ENCODE measurements at places on chromosomes 3 and 15.
A peak's percentile ranks its signal among the peaks of the same experiment; 100 is the strongest.

- peak; percentile 56 for DNase-seq
These were observed 5.4 kb downstream of the SEMA3F start for GRCh38 chr3:50160561-50160983.

DNA sequence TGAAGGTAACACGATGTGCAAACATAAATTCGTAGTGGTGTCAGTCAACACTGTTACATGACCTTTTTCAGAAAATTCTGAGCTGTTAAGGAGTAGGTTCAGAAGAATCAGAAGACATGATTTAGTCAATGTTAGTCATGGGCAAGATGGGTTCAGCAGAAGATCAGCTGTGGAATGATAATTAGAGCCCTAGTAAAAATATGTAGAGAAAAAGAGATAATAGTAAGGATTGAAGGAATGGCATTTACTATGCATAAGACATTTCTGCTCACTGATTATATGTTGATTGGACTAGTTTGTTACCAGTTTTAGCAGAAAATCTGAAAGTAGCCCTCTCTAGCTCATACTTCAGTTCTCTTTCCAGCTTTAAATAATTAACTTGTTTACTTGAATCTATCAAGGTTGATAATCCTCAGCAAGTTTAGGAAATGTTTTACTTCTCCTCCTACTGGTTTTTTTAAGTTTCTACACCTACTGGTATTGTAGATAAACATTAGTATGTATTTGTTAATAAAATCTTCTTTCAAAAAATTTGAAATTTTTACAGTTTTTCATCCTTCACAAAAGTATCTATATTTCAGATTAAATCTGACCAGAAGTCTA lies 98.6 kb downstream of the ALCAM start:
- no peak for DNase-seq

DNA sequence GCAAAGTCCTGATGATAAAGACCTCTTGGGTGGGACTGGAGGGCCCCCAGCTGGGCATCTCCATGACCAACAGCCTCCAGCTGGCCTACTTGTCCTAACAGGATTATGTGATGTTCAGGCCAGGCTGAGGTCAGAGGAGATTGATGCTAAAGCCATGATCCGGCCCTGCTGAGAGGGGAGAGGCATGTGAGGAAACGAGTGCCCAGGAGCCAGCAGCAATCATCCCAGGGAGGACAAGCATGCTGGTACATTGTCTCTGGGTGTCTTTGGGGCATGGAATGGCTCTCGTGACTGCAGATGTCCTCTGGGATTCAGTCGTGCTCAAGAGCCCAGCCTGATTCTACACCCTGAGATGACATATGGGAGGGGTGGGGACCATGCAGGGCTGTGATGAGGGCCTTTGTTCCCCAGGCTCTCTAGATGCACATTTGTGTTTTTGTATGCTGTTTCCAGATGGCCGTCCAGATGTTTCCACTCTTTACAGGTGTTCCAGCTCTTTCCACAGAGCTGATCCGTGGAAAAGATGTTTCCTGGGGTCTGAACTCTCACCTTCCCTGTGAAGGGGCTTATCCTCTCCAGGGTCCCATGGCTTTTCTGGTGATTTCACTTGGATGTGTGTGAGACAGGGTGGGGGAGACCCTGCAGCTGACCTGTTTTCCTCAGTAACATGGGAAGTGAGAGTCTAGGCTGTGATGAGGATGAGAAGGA lies 20.2 kb downstream of the SLC24A1 start:
- no peak for DNase-seq

- DNase-seq, result no peak
These were observed 212.4 kb downstream of the TLE3 start for GRCh38 chr15:69885173-69885955.

GRCh38 chr15:72196409-72197040 lies 1.1 kb downstream of the GRAMD2A start:
- DNase-seq, result no peak

DNA sequence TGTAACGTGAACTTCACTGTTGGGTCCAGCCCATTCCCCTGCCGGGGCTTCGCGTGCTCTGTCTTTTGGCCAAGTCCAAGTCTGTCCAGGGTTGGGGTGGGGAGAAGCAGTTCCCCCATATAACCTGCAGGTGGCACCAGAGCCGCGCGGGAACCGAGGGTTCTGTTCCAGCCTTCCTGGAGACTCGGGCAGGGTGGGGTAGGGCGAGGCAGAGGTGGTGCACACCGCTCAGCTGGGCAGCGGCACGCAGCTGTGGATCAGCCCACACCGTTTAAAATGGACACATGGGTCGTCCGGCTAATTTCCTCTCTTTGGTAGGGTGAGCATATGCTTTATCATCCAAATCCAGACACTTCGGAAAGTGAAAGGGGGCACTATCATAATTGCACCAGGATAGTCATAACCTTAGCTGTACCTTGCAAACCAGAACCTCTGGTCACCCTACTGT lies 118.1 kb downstream of the TBC1D2B start:
- DNase-seq, result peak; percentile 92

GRCh38 chr3:143276592-143276991 lies 157.0 kb downstream of the CHST2 start:
- no peak for DNase-seq

- DNase-seq, result no peak
These were observed 871.5 kb downstream of the DIPK2A start for GRCh38 chr3:144843099-144843498.

GRCh38 chr3:69204315-69204957 lies 82.0 kb upstream of the LMOD3 start:
- no peak for DNase-seq

GRCh38 chr3:184788751-184789150 lies 23.2 kb upstream of the VPS8 start:
- no peak for DNase-seq

- DNase-seq, result no peak
These were observed 96.0 kb downstream of the SUCLG2 start for GRCh38 chr3:67558426-67558825.

DNA sequence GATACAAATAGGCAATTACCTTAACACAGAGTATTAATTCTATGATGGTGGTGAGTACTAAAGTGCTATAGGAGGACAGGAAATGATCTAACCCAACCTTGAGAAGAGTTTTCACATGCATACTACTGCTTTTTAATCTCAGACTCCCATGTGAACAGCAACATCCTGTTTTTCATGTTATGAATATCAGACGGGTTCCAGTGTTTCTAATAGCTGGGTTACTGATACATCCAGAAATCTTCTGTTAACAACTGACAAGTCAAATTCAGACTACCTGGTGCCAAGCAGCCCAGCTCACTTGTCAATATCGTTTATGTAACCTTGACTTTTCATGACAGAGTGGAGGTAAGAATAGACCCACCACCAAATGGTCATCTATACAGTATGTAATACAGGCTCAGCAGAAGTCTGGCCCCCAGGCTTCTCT lies 220.2 kb upstream of the COL8A1 start:
- no peak for DNase-seq

GRCh38 chr15:20106026-20106425 lies 435.6 kb downstream of the GOLGA6L6 start:
- DNase-seq, result peak; percentile 22

GRCh38 chr15:38622908-38623307 lies 58.3 kb upstream of the RASGRP1 start:
- DNase-seq, result no peak

DNA sequence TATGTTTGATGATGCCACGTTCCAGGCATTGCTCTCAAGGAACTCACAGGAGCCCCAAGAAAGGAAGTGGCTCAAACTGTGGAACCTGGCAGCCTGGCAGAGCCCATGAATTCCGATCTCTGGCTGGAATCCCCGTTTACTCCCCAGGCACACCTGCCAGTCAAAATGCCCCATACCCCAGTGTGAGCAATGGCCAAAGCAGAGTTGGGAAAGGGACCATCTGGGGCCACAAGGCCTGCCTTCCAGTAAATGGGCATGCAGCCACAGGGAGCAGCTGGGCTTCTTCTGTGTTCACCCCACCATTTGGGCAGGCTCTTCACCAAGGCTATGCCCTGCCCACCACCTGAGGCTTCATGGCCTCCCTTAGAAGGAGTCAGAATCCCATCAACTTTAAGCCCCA lies 257.0 kb upstream of the GOLGA6L4 start:
- DNase-seq, result no peak

DNA sequence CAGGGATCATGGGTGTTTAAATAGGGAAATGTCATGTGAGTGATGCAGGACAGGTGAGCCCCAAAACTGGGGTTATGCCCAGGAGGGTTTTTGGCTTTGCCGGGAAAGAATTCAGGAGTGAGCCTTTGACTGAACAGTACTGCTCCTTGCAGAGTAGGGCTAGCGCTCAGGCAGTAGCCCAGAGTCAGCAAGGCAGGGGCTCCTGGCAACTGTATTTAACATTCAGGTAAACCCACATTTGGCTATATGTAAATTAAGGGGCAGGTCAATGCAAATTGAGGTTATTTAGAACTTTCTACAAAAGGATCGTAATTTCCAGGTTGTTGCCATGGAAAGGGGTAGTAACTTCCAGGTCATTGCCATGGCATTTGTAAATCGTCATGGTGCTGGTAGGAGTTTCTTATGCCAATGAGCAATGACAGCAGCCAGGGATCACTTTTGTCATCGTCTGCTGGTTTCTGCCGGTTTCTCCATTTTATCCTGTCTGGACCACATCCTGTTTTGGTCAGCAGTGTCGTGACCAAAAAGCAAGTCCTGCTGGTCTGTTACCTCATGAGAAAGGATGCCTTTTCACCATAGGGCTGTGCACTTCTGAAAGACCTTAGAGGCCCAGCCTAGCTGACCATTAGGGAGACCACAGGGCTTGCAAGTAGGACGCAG lies 24.3 kb downstream of the MTHFS start:
- no peak for DNase-seq

GRCh38 chr3:143328451-143328850 lies 208.9 kb downstream of the CHST2 start:
- no peak for DNase-seq

- no peak for DNase-seq
These were observed 102.9 kb upstream of the ABHD17C start for GRCh38 chr15:80591938-80592825.

DNA sequence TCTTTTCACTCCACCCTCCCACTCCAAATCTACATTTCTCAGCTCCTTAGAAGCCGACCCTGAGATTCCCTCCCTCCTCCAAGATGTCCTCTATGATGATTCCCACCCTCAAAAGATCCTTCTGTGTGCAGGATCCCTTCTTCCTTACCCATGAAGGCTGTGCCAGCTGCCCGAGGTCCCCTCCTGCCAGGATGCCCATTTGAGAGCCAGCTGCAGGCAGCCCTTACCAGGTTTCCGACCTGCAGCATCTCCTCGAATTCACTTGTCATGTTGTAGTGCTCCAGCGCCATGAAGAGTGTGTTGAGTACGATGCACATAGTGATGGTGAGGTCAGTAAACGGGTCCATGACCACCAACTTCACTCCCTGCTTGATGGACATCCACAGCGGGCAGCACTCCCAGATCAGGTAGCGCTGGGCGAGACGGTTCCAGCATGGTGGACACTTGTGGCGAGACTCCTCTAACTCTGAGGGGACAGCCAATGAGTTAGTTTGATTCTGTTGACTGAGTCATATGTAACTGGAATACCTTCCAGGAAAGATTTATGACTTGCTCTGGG lies 51.9 kb downstream of the SCN5A start:
- no peak for DNase-seq

DNA sequence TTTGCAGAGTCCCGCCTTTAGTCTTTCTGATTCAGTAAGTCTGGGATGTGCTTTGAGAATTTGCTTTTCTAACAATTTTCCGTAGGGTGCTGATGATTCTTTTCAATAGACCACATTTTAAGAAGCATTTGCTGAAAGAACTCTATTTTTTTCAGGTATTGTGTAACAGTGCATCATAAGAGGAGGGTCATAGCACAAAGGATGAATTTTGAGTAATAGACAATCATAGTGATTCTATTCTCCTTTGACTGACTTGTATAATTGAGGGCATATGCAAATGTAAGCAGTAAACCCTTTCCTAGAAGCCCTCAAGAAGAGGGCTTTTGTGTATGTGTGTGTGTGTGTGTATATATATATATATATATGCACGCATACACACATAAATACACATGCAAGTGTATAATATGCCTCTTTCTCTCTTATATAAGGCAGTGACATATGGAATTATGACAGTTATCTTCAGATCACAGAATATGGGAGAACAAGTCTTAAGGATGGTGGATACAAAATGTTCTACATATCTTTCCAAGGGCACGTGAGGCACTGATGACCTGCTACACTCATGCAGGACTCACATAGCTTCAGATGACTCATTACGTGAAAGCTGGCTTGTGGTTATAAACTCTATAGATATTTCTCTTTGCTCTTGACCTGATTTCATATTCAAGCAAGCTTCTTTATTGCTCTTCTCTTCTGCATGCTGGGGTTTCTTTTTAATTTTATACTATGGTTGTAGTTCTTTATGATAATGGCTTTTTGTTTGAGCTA lies 6.5 kb upstream of the PLSCR1 start:
- no peak for DNase-seq

DNA sequence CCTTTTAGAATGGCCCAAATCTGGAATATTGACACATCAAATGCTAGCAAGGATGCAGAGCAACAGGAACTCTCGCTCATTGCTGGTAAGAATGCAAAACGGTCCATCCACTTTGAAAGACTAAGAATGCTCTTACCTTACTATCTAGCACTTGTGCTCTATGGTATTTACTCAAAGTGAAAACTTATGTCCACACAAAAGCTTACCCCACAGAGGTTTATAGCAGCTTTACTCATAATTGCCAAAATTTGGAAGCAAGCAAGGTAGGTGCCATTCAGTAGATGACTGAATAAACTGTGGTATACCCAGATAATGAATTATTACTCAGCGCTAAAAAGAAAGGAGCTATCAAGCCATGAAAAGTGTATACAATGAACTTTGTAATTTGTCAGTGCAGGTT lies 96.4 kb downstream of the CTNNB1 start:
- no peak for DNase-seq

All from heart left ventricle (tissue), 16 donors.